OCI-M1 (cell line): ENCODE measurements at places on chromosomes 11 and 22.
A peak's percentile ranks its signal among the peaks of the same experiment; 100 is the strongest.

DNA sequence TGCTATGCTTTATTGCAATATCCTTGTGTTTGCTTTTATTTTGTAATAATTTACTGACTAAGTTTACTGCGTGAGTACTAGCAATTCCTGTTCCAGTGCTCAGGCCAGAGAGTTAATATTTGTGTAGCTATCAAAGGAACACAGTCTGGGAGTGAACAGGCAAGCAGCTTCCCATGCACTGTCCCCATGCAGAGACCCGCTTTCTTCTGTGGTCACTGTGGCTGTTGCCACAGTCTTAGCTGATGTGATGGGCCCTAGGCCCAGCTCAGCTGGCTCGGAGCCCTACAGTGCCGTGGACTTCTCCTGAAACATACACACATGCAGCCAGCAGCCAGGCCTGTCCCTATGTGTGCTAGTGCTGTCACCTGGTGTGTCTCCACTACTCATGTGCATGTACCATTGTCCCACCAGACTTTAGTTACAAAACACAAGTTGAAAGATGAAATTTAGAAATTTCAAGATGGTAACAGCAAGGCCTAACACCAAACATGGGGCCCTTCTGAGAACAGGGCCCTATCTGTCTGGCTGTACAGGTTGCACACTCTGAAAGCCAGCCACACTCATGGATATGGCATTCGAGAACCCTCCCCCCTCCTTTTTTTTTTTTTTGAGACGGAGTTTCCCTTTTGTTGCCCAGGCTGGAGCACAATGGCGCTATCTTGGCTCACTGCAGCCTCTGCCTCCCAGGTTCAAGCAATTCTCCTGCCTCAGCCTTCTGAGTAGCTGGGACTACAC is 12.3 kb upstream of the SCUBE2 start:
- DNase-seq = no peak

DNA sequence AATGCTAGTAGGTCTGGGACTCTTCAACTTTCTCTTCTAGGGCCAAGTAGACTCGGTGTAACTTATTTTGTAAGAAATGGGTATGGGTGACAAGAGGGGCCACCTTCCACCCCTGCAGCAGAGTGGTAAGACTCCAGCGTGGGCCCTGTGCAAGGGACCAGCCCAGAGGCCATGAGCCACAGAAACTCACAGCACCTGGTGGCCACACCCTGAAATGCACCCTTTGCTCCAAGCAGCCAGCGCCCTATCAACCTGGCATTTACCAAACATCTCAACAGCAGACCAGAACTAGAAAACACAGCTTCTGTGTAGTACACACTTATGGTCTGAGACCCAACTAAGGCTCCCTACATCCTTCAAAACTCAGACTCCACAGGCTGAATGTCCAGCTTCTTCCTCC is 5.7 kb downstream of the CDCA5 start:
- peak; percentile 34 for DNase-seq

DNA sequence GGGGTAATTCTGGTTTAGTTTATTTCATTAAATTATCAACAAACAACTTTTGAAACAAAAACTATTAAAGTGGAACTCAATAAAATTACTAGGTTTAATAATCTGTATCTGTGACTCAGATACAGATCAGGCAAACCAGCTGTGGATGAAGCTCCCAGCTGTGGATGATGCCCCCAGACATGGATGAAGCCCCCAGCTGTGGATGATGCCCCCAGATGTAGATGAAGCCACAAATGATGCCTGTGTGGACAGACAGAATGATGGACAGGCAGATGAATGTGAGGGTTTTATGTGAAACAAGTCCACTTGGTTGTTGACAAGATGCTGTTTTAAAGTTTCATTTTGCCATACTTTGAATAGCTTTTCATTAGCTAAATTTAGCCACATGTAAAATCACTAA is 5.8 kb upstream of the ZNF74 start:
- no peak for DNase-seq

DNA sequence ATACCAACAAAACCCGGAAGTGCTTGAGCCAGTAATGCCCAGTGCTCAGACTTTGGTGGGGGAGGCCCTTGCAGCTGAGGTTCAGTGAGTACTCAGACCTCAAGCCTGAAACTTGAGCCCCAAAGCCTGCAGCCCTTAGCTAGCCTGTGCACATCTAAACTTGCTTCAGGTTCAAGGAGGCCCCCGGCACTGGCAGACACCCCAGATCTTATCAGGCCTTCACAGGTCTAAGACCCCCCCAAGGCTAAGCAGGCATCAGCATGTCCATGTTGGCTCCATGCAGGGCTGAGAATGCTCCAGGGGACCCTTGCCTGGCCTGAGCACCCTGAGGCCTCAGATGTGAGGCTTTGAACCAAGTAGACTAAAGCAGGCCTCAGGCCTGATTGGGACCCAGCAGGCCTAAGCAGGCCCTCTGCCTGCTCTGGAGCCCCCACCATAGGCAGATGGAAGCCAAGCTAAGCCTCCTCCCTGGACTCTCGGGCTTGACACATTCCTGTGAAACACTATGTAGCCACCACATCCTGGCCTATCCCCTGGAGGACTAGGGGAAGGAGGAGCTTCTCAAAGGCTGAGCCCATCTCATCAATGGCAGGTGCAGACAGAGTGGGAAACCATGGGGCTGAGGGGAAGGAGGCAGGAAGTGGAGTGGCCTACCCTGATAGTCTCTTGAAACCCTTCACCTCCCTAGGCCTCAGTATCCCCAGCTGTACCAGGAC is 1.2 kb upstream of the CASTOR1 start:
- peak; percentile 50 for DNase-seq

GRCh38 chr11:66359662-66360087 is 11.9 kb downstream of the SLC29A2 start:
- peak; percentile 12 for DNase-seq

DNA sequence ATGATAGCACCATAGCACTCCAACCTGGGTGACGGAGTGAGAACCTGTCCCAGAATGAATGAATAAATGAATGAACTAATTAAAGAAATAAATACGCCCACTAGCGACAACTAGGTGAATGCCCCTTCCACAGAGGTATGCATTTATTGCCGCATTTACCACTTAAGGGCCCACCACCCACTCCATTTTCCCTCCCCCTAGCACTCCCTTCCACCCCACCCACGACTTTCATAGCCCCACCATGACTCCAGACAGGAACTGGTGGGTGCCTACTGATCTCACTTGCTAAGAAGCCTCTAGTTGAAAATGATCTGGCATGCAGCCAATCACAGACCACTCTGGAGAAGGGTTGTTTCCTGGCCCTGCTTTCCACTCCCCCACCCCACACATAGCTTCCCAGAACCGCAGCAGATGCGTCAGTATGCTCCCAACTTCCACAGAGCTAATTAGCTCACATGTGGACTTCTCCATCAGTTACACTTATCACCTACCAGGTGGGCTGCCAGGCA is 167.6 kb downstream of the WT1 start:
- no peak for DNase-seq

GRCh38 chr11:27717801-27718229 is 17.6 kb upstream of the BDNF start:
- DNase-seq = no peak

DNA sequence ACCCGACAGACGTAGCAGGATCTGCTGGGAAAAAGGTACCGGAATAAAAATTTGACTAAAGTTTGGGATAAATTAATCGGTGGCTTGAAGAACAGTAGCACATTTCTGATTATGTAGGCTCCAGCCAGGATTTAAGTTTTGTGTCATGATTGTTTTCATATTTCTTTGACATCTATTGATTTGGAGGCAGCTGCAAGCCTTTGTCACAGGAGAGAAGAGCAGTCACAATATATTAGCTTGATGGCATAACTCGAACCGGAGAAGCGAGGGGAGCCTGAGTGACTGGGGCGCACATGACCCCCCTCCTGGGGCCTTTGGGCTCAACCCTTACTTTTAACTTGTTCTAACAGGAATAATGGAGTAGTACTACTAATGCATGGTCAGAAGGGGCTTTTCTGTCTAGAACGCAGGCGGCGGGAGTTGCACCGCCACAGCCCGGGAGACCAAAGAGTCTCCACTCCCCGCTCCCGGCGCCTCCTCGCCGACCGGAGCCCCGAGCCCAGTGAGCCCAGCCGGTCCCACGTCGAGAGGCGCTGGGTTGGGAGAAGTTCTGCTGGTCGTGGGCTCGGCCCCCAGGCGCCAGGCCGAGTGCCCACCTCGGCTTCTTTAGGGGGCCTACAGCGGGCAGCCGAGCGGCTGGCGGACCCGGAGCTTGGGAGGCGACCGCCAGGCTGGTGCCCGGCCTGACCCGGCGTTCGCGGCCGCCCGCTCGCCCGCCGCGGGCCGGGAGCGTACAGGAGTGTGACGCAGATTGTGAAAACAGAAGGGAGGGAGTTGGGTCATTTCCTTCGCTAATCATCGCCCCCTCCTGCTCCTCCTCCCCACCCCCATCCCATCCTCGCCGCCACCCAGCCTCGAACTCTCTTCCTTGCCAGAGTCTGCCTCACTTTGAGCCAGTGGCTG is 15.7 kb upstream of the PAX6 start:
- DNase-seq = no peak

DNA sequence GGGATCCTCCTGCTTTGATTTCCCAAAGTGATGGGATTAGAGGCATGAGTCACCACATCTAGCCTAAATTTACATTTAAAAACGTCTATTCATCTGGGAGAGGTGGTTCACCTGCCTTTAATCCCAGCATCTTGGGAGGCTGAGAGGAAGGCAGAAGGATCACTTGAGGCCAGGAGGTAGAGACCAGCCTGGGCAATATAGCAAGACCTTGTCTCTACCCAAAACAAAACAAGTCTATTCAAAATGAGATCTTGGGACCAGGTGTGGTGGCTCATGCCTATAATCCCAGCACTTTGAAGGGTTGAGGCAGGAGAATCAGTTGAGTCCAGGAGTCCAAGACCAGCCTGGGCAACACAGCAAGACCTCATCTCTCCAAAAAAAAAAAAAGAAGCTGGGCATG is 4.9 kb upstream of the UBASH3B start:
- DNase-seq = no peak

DNA sequence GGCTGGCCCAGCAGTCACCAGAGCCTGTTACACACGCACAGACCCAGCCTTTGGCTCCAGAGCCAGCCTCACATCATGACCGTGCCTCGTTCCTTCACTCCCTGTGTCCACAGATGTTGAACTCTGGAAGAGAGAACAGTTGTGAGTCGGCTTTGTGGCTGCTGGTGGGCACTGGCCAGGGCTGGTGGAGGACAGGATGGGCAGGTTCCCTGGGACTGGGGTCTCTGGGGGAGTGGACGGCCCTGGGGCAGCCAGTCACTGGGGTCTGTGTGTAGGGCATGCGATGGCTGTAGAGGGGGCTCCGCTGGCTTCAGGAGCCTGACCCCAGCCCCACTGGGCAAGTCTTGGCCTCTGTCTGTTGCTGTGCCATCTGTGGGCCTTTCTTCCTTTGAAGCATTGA is 1070.1 kb downstream of the BRD1 start:
- DNase-seq = no peak

GRCh38 chr11:111001986-111002611 is 243.4 kb upstream of the POU2AF2 start:
- DNase-seq = no peak

DNA sequence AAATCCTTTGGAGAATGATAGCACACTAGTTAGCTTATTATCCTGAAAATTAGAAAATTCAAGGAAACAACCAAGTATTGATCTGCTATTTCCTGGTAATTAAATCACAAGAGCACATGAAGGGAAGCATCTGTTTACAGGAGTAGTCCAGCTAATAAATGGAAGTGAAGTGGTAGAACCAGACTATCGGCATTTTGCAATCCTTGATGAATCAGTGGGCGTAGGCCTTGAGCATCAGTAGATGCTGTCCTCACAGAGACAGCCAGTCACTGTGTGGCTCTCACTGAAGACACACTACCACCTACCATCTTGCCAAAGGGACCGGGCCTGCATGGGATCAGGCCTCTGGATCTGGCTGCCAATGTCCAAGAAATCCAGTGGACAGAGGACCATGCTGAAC is 69.8 kb downstream of the FBLN1 start:
- no peak for DNase-seq

DNA sequence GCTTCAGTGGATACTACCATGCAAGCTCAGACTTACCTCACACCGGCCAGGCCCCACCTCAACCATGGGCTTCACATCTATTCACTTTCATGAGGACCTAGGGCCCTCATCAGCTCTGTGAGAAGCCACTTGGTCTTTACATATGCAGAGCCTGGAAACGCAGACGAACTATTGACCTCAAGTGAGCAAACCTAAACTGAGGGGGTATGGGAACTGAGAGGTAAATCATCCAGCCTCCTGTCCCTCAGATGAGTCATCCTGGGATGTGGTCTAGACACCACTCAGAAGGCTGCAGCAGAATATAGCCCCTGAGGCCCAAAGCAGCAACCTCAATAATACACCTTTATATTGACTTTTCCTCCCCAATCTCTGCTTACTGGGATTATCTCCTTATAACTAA is 578.0 kb downstream of the INSC start:
- DNase-seq = no peak

DNA sequence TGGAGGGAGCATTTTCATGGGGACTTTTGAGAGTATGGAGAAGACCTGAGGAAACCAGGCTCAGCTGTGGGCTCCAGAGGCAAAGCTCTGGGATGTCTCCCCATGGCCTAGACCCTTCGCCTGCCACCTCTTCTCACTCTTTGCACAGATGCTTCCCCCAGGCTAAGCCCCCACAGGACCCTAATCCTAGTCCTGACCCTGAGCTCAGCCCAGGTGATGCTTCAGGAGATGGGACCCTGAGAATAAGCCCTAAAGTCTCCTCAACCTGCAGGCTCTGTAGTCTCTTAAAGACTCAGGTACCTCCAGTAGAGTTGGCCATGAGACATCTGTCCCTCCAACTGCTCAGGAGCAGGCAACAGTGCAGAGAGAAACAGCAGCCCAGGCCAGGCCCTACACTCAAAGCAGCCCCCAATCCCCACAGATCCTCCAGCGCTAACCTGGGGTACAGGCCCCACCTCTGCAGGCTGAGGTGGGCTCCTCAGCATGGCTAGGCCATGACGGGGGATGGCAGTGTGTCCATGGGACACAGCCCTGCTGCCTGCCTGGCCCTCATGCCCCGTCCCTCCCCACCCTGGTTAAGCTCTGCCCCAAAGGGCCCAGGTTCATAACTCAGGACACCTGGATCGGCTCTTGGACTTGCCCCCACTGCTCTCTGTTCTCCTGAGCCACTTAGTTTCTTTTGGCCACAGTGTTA is 39.4 kb downstream of the GGTLC2 start:
- DNase-seq = no peak

DNA sequence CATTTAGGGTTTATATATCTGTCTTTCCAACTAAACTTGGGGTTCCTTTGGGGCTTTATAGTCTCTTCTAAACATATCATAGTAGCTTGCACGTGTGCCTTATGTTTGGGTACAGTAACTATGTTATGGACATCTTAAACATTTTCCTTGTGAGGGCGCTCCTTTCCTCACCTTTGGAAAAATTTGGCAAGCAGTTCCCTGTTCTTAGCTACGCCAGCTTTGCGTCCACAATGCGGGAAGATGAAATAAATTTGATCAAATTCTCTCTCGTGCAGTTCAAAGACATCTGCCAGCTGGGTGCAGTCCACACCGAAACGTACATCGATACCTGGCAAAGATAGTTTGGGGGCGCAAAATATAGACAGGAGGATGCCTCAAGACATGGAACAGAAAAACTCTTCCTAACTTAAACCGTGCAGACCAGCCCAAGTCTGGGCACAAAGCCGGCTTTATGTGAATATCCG is 548 bp downstream of the FDXACB1 start:
- no peak for DNase-seq
